ENCODE measurements at places on chromosomes 13 and 19. TPM values are rescaled to one million over a fixed set of nuclear protein-coding genes. Genes with fewer than 3 reads are reported as not detected.

DNA sequence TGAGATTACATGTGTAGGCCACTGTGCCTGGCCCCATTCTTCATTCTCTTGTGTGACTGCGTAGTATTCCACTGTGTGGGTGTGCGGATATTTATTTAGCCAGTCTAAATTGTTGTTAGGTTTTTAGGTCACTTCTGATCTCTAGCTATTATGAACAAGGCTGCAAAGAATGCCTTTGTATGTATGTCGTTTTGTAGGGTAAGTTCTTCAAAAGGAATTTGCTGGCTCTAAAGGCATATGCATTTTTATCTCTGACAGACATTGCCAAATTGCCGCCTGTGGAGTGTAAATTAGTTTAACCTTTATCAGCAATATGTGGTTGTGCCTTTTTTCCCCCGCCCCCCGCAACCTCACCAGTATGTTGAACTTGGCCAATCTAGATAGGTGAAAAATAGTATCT, 30.3 kb upstream of the EHD2 start:
- DNase-seq, result no peak

GRCh38 chr19:35816262-35816661, 3.6 kb upstream of the PRODH2 start:
- DNase-seq, result no peak

The TEX29 gene
- total RNA-seq, result not detected

DNA sequence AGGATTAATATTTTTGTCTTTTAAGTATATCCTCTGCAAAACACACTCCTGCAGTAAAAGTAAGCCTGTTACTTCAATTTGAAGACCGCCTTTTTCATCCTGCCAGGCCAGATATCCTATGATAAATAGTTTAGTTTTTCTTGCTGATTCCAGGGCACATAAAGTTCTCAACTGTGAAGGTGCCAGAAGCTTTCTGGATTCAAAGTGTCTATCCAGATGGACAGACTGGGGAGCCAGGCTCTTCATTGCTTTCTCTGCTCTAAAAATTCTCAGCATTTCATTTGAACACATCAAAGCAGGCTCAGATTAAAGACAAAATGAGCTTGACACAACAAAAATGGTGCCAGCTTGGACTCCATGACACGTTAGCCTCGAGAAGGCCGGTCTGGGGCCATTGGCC, 53.6 kb upstream of the UBL3 start:
- DNase-seq, result no peak

The SULT2A1 gene
- total RNA-seq, result not detected
